Neural crest cell (in vitro differentiated cells): ENCODE measurements at places on chromosomes 7 and 10. TPM values are rescaled to one million over a fixed set of nuclear protein-coding genes. Genes with fewer than 3 reads are reported as not detected.
A peak's percentile ranks its signal among the peaks of the same experiment; 100 is the strongest.

GRCh38 chr10:125159932-125160855 lies at the start of gene CTBP2:
CTBP2 (minus strand) TSS chr10:125160563.
- peak; percentile 52 for DNase-seq

TMEM225B gene
- total RNA-seq = 0.91 and 1.8 TPM in 2 replicates

DNA sequence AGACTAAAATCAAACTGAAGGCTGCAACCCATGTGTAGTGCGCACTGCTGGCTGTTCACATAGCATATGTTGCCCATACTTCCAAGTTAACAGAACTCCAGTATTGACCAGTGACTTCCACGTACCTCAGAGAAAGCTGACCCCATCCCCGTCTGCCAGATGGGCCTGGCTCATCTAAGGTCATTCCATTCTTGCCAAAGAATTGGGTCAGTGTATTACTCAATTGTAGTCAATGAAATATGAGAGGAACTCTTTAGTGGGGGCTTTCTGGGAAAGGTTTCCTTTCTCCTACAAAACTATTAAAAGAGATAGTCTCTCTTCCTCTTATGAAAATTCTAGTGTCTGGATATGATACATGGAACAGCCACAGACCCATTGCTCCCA lies 238.6 kb downstream of the COBL start:
- DNase-seq = no peak

ACSL5 gene
- total RNA-seq = not detected in 2 replicates

DNA sequence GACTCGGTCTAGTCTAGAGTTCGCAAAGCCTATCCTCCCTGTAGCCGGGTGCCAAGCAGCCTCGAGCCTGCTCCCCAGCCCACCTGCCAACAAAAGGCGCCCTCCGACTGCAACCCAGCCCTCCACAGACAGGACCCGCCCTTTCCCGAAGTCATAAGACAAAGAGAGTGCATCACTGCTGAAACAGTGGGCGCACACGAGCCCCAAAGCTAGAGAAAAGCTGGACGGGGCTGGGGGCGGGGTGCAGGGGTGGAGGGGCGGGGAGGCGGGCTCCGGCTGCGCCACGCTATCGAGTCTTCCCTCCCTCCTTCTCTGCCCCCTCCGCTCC lies 622 bp upstream of the COL1A2 start:
- no peak for DNase-seq

DNA sequence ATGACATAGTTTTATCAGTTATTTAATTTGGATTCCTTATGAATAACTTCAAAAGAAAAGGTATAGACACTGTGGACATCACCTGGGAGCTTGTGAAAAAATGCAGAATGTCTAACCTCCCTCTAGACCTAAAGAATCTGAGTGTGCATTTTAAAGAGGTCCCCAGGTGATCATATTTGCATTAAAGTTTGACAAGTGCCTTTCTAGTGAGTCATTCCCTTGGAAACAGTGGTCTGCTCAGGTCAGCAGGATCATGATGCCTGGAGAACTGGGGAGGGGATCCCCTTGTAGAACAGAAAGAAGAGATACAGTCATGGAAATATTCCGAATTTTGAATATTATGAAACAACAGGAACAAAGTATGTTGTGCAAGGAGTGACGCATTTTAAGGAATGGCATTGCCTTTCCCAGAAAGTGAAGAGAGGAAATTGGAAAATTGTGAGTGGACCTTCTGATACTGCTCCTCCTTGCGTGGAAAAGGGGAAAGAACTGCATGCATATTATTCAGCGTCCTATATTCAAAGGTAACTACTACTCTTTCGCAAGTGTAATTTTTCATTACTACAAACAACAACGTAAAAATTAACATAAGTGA lies 4.6 kb downstream of the STEAP2 start:
- no peak for DNase-seq

- no peak for DNase-seq
Observed at GRCh38 chr10:119910689-119911088, 18.2 kb downstream of the SEC23IP start.

TAS2R4 gene
- 1.1 and 1.6 TPM in 2 replicates for total RNA-seq

DNA sequence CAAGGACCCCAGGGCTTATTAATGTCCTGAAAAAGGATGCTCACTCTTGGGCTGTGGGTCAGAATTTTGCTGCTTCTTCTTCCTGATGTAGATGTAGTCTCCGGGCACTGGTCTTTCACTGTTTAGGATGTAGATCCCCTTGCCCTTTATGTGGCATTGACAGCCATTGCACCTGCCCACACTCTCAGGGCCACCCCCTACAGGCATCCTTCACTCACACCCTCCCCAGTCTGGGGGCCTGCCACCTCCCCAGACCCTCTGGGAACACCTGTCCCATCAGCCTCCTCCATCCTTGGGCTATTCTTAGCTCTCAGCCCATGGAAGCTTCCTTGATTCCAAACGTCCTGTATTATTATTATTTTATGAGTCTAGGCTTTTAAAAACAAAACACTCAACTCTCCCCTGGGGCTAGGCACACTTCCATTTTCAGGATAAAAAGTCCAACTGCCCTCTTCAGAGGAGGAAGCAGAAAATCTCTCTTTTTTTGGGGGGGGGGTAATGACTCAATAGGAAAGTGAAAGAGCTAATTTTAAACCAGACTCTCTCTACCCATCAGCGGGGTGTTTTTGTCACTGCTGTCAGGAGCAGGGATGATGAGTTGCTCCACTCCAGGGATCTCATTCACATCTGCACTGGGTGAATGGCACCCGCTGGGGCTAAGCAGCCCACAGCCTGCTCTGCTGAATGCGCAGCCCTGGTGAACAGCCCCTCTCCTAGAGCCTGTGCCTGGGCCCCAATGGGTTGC lies 11.5 kb upstream of the KLRG2 start:
- no peak for DNase-seq

GRCh38 chr7:96349572-96349971 lies 27.7 kb upstream of the SLC25A13 start:
- DNase-seq = no peak

DNA sequence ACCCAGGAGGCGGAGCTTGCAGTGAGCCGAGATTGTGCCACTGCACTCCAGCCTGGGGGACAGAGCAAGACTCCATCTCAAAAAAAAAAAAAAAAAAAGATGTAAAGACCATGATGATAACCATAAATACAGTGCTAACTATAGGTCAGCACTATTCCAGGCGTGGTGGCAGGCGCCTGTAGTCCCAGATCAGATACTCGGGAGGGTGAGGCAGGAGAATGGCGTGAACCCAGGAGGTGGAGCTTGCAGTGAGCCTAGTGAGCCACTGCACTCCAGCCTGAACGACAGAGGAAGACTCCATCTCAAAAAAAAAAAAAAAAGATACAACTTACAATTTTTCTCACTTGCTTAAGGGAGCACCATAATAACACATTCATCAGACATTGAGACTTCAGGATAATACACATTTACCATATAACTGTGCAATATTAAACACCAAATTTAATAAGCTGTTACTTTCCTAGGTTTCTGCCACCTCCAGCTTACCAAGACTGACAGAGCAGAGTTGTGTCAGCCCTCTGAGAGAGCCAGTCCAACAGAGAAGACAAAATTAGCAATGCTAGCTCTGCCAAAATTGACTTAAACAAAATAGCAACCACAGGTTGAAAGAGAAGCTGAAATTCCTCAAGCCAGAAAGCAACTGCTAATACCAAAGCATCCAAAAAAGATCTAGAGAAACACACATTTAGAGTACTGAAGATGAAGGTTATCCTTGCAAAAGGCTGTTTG lies 8.2 kb downstream of the DNA2 start:
- no peak for DNase-seq

GRCh38 chr7:20227291-20227795 lies 10.2 kb upstream of the MACC1 start:
- DNase-seq = no peak

DNA sequence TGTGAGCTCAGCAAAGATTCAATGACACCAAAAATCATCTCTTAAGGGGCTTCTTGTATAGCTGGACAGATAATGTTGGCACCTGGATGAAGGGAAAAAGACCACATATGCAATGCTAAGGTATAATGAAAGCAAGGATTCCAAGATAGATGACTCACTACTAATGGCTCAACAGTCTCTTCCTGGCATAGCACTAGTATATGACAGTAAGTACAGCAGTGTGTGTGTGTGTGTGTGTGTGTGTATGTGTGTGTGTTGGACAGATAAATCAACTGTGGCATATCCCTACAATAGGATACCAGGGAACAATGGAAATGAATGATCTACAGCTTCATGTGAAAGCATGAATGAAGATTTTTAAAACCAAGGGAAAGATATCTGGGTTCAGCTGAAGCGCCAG lies 257.1 kb downstream of the SFMBT2 start:
- DNase-seq = no peak

GRCh38 chr7:68865351-68866199 lies 732.7 kb upstream of the AUTS2 start:
- no peak for DNase-seq

- no peak for DNase-seq
Observed at GRCh38 chr10:78166261-78166660, 132.6 kb downstream of the RPS24 start.

SPDYE9 gene
- not detected in 2 replicates for total RNA-seq

DNA sequence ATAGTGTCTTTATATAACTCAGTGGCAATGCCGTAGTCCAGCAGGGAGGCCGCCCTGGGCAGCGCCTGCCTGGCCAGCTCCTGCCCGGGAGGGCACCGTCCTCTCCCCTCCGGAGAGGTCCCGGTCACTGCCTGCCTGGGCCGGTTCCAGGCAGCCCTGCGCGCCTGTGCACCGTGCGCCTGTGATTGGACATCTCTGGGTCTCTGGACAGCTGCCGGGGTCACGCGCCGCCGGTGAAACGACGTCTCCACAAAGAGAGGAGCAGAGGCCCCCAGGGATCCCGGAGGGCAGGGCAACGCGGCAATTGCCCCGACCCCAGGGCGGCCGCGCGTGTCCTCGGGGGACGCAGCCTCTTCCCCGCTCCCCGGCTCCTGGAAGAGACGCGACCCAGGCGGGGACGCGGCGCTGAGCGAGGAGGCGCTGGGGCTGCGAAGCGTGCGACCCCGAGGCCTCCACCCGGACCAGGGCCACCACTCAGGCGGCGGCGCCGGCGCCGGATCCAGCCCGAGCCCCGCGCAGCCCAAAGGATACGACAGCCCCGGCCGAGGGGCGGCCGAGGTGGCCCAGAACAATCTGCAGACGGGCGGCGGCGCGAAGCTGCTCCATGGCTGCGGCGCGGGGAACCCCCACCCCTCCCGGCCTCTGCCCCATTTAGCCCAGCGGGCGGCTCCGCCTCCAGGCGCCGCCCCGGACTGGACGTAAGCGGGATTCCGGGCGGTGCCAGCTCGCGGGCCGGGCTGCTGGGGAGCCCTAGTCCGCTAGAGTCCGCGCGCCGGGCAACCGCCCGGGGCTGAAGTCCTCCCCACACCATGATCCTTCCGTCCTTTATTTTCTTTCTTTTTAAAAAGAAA lies at the start of gene PHYH:
Gene PHYH (minus strand): TSS at position 628 of the 851 bp plus-strand sequence. CDS start 22 bp downstream, at position 606.
- peak; percentile 68 for DNase-seq

LFNG gene
- 39.0 and 44.9 TPM in 2 replicates for total RNA-seq

- no peak for DNase-seq
Observed at GRCh38 chr10:86204421-86205305, 161.9 kb downstream of the GRID1 start.

GRCh38 chr7:2353113-2353935 lies 1.3 kb upstream of the EIF3B start:
- no peak for DNase-seq

- no peak for DNase-seq
Observed at GRCh38 chr7:44703921-44704320, 44.7 kb upstream of the ZMIZ2 start.

GRCh38 chr10:58724781-58725180 lies 212.1 kb downstream of the BICC1 start:
- DNase-seq = no peak

- DNase-seq = no peak
Observed at GRCh38 chr10:5619362-5620211, 46.8 kb downstream of the ASB13 start.

GRCh38 chr10:112649822-112650152 lies 202.8 kb downstream of the VTI1A start:
- no peak for DNase-seq

GRCh38 chr7:117012696-117013095 lies 59.4 kb downstream of the ST7 start:
- DNase-seq = no peak

DNA sequence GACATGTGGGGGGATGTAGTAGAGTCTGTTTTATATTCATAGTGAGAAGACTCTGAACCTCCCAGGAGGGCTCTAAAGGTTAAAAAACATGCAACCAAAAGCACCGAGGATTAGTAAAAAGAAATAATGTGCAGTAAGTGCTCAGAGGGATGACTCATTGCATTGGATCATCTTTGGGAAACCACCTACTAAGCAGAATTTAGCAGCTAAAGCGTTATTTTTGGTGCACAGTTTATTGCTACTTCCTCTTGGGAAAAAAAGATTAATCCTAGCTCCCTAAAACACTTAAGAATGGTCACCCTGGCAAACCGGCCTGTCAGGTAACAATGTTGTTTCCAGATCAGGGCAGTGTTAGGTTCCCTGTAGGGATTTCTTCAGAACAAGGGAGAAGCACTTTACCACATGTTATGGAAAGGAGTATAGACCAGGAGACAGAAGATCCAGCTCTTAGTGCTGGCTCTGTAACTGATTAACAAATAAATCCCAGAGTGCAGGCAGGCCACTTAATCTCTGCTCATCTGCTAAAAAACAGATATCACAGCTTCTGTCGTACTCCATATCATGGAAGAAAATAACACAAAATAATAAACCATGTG lies 44.8 kb upstream of the FAM133B start:
- DNase-seq = no peak

GRCh38 chr10:114335614-114336013 lies 68.7 kb downstream of the AFAP1L2 start:
- DNase-seq = no peak

DNA sequence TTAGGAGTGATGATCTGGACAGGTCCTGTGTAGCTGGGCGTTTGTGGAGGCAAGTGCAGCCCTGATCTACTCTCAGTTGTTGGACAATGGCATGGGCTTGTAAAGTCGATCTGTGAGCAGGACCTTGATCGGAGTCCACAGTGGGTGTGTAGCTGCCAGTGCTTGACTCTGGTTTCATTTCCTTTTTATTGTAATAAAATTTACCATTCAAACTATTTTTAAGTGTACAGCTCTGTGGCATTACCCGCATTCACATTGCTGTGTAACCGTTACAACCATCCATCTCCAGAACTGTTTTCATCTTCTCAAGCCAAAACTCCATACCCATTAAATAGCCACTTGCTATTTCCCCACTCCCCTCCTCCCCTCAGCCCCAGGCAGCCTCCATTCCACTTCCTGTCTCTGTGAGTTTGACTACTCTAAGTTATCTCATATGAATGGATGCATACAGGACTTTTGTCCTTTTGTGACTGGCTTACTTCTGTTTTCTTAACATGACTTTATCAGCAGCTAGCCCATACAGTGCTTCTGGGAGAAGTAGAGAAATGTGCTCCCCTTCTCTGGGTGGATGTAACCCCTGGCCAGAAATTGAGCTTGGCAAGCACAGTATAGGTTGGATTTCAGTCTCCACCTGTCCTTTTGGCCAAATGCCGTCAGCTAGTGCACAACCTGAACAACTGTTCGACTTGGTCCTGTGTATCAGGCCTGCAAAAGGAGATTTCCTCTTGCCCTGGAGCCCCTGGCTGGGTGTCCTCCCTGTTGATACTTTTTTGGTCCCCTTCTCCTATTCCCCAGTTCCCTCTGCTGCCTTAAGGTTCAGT lies 180.0 kb downstream of the LRMDA start:
- DNase-seq = no peak
